HCEC 1CT (cell line): ENCODE measurements at places on chromosomes 2 and 18.
A peak's percentile ranks its signal among the peaks of the same experiment; 100 is the strongest.

DNA sequence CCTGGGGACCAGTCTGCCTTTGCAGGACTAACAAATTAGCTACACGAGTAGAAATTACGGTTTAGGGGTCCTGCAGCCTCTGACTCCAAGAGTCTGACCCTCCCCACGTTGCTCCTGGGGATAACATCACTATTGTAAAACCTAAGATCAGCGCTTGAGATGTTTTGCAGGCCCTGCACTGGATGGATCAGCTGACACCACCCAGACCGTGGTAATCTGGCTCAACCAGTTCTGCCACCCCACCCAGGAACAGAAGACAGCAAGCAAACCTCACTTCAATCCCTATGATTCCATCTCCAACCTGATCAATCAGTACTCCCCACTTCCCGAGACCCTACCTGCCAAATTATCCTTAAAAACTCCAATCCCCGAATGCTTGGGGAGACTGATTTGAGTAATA lies 31.7 kb downstream of the NGEF start:
- DNase-seq: no peak

DNA sequence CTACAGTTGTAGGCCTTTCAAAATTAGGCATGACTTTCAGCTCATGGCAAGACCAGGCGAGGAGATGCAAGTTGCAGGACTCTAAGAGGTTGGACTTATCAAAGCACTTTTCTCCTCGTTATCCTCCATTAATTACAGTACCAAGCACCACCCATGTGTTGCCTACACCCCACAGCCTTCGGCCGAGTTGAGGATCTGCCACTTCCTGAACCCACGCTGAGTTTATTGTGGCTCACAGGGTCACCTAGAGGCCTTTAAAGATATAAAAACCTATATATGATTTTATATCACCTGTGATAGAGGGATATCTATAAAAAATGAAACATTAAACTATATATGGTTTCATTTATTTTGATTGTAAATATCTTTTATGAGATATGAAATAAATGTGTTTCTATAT lies 2.6 kb downstream of the UGT1A10 start:
- no peak for DNase-seq

DNA sequence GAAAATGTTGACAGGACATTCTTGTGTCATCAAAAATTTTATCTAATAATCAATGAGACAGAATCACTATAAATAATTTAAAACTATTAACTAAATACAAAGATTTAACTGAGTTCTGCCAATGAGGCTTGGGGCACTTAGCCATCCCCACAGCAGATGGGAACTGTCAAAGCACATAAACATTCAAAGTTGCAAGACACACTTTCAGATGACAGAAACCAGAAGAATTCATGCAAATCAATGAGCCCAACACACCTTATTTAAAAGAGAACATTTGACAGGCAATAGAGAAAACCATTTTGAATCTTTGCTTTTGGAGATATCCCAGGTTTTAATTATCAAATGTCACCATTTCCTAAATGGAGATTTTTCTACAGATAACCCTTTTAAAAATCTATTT lies 566.2 kb downstream of the IRS1 start:
- DNase-seq: no peak

- no peak for DNase-seq
These were observed 13.5 kb downstream of the ZFP36L2 start for GRCh38 chr2:43212931-43213330.

- no peak for DNase-seq
These were observed 241.8 kb downstream of the AFF3 start for GRCh38 chr2:99900556-99900955.

GRCh38 chr2:11500702-11501303 lies 33.0 kb upstream of the GREB1 start:
- no peak for DNase-seq

- peak; percentile 78 for DNase-seq
These were observed 100.3 kb upstream of the NEDD4L start for GRCh38 chr18:57943723-57944122.
